ENCODE measurements at places on chromosomes 1 and 21. TPM values are rescaled to one million over a fixed set of nuclear protein-coding genes. Genes with fewer than 3 reads are reported as not detected.

The CDC42BPA gene
- 12.2 TPM for polyA plus RNA-seq

The ADGRL4 gene
- polyA plus RNA-seq = 0.32 TPM

The SPATA1 gene
- 2.8 TPM for polyA plus RNA-seq

The DMBX1 gene
- polyA plus RNA-seq = 0.11 TPM

The NRAS gene
- 18.4 TPM for polyA plus RNA-seq

The ST6GALNAC5 gene
- polyA plus RNA-seq = 4.1 TPM

The RNF186 gene
- not detected for polyA plus RNA-seq

- no peaks in the 10 kb centered on the region for H3K4me1 ChIP-seq
- H3K27ac ChIP-seq = no peak overlapping the region
- H3K36me3 ChIP-seq = no peaks in the 10 kb centered on the region
- no peak overlapping the region for H3K4me3 ChIP-seq
- H3K27me3 ChIP-seq = no peaks in the 10 kb centered on the region
Measured at GRCh38 chr1:203171341-203172183, 4.1 kb downstream of the MYBPH start.

DNA sequence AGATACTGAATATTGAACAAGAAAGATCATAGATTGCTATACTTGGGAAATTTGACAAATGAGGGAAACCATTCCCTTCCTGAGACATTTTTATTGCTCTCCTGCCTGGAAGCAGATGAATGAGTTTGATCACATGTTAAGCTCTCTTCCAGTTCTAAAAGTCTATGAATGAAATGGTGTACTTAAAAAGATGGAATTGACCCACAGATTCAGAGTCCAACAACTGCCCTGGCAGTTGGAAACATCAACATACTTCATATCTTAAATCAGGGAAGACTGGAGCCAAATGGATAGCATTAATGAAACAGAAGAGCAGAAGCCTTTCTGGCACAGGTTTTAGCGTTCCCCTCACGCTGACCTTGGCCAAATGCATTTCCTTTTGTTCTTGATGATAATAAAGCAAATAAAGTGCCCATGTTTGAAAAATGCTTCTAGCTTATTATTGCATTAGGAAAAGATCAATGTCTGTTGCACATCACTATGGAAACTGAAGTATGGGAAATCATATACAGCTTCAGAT lies 142.6 kb downstream of the ESRRG start:
- H3K27ac ChIP-seq = no peak overlapping the region
- H3K4me1 ChIP-seq = no peaks in the 10 kb centered on the region
- DNase-seq = no peak
- H3K36me3 ChIP-seq = no peaks in the 10 kb centered on the region

GRCh38 chr1:203479646-203480045 lies 4.0 kb downstream of the PRELP start:
- no peaks in the 10 kb centered on the region for H3K27me3 ChIP-seq
- H3K4me1 ChIP-seq = peaks cover 6% of the 10 kb centered on the region
- no peaks in the 10 kb centered on the region for H3K36me3 ChIP-seq
- DNase-seq = no peak

DNA sequence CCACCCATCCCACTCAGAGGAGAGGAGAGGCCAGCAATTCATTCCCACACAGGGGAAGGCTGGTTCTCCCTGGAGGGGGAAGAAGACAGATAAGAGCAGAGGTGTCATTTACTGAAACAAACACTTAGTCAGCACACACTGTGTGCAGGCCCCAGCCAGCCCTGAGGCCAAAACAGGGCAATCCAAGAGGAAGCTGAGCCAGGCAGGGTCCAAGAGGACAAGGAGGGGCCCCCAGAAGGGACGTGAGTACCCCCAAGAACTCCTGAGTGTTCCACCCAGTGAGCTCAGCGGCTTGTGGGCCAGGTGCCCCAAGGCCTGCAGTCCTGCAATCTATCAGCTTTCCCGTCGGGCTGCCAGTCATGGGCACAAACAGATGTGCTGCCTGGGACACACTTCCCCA lies 15.8 kb downstream of the ADGRB2 start:
- no peaks in the 10 kb centered on the region for H3K27me3 ChIP-seq
- DNase-seq = no peak
- no peaks in the 10 kb centered on the region for H3K36me3 ChIP-seq
- peaks cover 25% of the 10 kb centered on the region for H3K4me1 ChIP-seq
- H3K27ac ChIP-seq = no peak overlapping the region

- H3K27me3 ChIP-seq = no peaks in the 10 kb centered on the region
- no peak overlapping the region for H3K4me3 ChIP-seq
- H3K4me1 ChIP-seq = peaks cover 21% of the 10 kb centered on the region
- peaks cover 22% of the 10 kb centered on the region for H3K36me3 ChIP-seq
- no peak for DNase-seq
- peak overlapping the region; percentile 40 for H3K27ac ChIP-seq
Measured at GRCh38 chr1:40057310-40058030, 16.9 kb downstream of the CAP1 start.

- DNase-seq = peak; percentile 79
- no peak overlapping the region for H3K4me3 ChIP-seq
- peaks cover 6% of the 10 kb centered on the region for H3K4me1 ChIP-seq
- H3K36me3 ChIP-seq = no peaks in the 10 kb centered on the region
- H3K27me3 ChIP-seq = no peaks in the 10 kb centered on the region
- H3K27ac ChIP-seq = peak overlapping the region; percentile 72
Measured at GRCh38 chr1:154943649-154944400, 7.3 kb upstream of the PMVK start.

- DNase-seq = no peak
- no peaks in the 10 kb centered on the region for H3K36me3 ChIP-seq
- no peak overlapping the region for H3K27ac ChIP-seq
- H3K4me3 ChIP-seq = no peak overlapping the region
Measured at GRCh38 chr1:218573925-218574324, 228.8 kb downstream of the TGFB2 start.

DNA sequence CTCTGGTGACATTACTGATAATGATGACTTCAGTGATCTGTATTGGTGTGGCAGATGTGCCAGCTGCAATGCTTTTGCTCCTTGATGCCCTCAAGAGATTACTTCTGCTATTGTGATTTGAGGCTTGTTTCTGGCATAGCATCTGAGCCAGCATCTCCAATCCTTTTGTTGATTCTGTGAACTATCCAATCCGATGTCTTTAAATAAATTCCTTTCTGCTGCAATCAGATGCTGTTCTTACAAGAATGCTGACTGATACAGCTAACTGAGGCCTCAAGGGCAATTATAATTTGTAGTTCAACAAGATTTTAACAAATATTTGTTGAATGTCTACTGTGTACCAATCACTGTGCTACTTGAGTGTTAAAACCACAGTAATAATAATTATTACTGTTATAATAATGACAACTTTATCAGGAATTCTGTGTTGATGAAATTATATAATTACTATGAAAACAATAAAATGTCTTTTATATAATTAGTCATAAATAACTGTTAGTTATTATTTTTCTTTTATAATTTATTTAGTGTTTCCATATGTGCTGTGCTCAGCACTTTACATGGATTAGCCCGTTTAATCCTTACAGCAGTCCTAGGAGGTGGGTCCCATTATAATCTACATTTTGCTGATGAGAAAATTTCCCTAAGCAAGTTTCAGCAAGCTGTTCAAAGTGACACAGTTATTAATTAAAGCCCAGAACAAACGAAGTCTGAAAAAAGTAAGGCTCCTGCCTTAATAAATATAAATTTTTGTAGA lies 308.2 kb downstream of the BRINP3 start:
- no peaks in the 10 kb centered on the region for H3K27me3 ChIP-seq
- H3K4me1 ChIP-seq = no peaks in the 10 kb centered on the region
- H3K27ac ChIP-seq = no peak overlapping the region
- H3K36me3 ChIP-seq = no peaks in the 10 kb centered on the region
- DNase-seq = peak; percentile 11
- no peak overlapping the region for H3K4me3 ChIP-seq

- H3K36me3 ChIP-seq = no peaks in the 10 kb centered on the region
- H3K27me3 ChIP-seq = no peaks in the 10 kb centered on the region
- no peak overlapping the region for H3K27ac ChIP-seq
- no peak overlapping the region for H3K4me3 ChIP-seq
- DNase-seq = no peak
- no peaks in the 10 kb centered on the region for H3K4me1 ChIP-seq
Measured at GRCh38 chr1:55827350-55827749, 612.2 kb upstream of the USP24 start.

DNA sequence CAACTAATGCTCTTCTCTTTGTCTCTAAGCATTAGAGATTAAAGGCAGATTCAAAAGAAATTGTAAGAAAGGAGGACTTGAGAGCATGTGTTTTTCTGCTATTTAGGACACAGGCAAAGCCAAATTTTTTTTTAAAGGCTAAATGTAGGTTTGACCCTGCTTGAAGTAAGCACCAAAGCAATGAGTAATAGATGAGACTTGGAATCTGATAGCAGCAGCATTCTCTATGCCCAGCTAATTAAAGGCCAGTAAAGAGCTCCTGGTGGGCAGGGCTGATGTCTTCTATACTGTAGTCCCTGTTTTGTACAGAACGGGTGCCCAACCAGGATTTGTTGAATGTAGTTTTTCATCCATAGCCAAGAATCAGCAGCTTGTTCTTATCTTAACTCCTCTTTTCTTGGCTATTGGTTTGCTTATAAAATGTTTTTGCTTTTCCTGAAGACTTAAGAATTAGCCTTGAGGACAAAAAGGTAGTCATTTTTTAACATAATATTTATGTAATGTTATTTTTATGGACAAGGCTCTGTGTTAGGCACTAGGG lies 179.6 kb downstream of the LMO4 start:
- H3K27me3 ChIP-seq = no peaks in the 10 kb centered on the region
- H3K4me1 ChIP-seq = no peaks in the 10 kb centered on the region
- no peak for DNase-seq
- H3K4me3 ChIP-seq = no peak overlapping the region

DNA sequence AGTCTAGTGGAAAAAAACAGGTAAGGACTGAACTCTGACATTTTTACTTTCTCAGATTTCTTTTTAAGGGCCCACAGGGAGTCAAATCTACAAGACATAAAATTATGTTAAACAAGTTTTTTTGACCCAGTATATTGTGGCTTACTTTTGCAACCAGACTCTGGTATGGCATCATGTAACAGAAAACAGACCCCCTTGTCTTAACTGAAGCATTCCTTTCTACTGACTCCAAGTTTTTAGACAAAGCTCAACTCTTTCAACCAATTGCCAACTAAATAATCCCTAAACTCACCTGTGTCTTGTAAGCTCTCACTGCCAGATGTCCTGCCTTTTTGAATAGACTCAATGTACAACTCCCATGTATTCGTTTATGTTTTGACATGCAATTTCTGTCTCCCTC lies 64.3 kb downstream of the FASLG start:
- H3K27me3 ChIP-seq = no peaks in the 10 kb centered on the region
- H3K4me1 ChIP-seq = no peaks in the 10 kb centered on the region
- no peak overlapping the region for H3K27ac ChIP-seq
- no peak overlapping the region for H3K4me3 ChIP-seq
- no peaks in the 10 kb centered on the region for H3K36me3 ChIP-seq

DNA sequence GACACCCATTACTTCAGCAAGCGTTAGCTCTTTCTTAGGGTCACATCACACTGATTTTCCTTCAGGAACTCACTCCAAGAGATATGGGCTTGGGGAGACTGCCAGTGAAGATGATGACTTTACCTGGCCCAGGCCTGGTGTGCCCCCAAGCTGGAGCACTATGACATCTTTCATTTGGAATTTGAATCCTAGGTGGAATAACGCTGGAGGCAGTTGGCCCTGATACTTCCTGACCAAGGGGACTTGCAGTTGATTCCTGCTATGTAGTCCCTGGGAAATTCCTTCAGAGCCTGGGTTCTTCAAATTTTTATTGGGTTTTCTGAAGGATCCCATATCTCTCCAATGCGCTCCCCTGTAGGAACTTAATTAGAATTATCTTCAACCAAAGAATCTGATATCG lies 114.9 kb upstream of the GUCA2B start:
- H3K27me3 ChIP-seq = peaks cover 25% of the 10 kb centered on the region
- H3K27ac ChIP-seq = no peak overlapping the region
- H3K36me3 ChIP-seq = no peaks in the 10 kb centered on the region

DNA sequence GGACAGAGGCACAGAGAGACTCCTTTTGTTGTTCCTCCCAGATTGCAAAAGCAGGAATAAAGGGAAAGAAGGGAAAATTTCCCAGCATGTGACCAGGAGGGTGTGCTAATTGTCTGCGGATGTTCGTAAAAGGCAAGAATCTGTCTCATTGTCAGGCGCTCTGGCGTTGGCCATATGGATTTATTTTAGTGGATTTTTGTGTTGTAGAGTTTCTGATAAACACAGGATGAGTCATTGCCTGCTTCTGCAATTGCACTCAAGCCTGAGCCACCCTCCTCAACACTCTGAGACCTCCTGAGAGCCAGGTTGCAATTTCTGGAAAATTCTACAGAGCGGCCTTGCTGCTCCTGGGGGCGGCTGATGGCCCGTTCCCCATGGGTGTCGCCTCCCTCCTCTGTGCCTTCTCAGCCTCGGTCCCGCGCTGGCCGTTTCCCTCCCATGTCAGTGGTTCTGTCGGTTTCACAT lies 227.7 kb downstream of the KAZN start:
- no peak overlapping the region for H3K27ac ChIP-seq
- H3K36me3 ChIP-seq = no peaks in the 10 kb centered on the region
- no peaks in the 10 kb centered on the region for H3K4me1 ChIP-seq
- H3K4me3 ChIP-seq = no peak overlapping the region
- no peaks in the 10 kb centered on the region for H3K27me3 ChIP-seq

GRCh38 chr1:5755552-5756125 lies 236.6 kb downstream of the NPHP4 start:
- no peaks in the 10 kb centered on the region for H3K27me3 ChIP-seq
- H3K36me3 ChIP-seq = no peaks in the 10 kb centered on the region
- DNase-seq = no peak
- H3K4me3 ChIP-seq = no peak overlapping the region
- H3K4me1 ChIP-seq = no peaks in the 10 kb centered on the region
- no peak overlapping the region for H3K27ac ChIP-seq

DNA sequence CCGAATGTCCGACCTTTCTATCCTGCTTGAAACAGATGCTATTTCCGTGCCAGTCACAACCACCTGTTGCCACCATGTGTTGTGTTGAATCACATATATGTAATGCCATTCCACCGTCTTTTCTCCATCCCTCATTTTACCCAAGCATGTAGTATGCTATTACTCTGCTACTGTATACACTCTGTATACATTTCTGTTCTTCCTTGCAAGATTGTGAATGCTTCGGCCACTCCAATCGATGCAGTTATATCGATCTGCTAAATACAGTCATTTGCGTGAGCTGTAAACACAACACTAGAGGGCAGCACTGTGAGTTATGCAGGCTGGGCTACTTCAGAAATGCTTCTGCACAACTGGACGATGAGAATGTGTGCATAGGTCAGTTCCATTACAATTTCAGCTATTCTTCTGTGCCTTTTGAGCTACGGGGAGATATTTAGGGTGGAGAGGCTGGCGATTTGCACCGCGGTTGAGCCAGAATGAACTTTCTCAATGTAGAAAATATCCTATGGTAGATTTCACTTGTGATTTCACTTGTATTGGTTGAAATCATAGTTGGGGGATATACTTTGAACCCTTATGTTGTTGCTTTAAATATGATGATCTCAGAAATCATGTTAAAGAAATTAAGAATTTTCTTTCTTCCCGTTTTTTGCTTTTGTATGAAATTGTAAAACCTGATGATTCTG lies 289.8 kb downstream of the NTNG1 start:
- DNase-seq = peak; percentile 82
- no peak overlapping the region for H3K4me3 ChIP-seq
- H3K27ac ChIP-seq = no peak overlapping the region
- no peaks in the 10 kb centered on the region for H3K27me3 ChIP-seq
- no peaks in the 10 kb centered on the region for H3K36me3 ChIP-seq
